HL-60 (cell line): ENCODE measurements at places on chromosomes 12 and 14.

- no peak for DNase-seq
Measured at GRCh38 chr12:31234955-31235867, 90.7 kb downstream of the SINHCAF start.

DNA sequence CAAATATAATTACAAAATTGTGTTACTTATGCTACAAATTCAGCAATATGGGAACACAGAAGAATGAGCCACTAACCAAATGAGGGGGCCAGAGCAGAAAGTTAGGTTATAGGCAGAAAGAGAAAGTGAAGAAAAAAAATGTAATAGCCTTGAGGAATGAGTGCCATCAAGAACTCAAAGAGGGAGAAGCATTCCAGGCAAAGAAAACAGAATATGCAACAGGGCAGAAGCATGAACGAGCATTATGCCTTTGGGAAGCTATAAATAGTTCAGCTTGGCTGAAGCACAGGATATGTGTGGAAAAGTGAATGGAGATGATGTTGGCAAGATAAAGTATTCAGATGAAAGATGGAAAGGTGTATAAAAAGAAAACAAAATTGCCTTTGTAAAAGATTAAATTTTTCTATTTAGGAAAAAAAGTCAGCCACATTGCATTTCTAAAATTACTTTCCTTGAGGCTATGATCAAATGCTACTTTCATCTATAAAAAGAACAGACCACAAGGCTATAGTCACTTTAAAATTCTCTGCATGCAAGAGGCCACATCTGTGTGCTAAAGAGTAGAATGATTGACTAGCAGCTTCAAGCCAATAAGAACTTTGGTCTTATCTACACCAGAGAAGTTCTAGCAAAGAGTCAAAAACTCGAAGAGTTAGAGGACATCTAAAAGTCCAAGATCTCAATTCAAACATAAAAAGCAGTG lies 193.6 kb upstream of the GARIN6 start:
- no peak for DNase-seq

DNA sequence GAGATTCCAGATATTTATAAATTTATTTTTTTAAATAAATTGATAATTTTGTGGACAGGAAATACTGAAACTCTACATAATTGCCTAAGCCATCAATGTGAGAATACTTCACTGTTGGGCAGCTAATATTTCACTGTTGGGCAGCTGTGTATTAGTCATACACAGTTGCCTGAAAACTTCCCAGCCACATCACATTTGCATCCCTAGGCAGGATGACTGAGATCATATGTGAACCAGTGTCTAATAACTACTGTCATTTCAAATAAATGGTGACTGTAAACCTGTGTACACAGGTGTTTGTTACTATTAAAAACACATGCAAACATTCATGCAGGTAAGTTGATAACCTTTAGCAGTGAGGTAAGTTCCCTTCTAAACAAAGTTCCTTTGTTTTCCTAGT lies 43.9 kb downstream of the TMTC3 start:
- DNase-seq, result no peak

DNA sequence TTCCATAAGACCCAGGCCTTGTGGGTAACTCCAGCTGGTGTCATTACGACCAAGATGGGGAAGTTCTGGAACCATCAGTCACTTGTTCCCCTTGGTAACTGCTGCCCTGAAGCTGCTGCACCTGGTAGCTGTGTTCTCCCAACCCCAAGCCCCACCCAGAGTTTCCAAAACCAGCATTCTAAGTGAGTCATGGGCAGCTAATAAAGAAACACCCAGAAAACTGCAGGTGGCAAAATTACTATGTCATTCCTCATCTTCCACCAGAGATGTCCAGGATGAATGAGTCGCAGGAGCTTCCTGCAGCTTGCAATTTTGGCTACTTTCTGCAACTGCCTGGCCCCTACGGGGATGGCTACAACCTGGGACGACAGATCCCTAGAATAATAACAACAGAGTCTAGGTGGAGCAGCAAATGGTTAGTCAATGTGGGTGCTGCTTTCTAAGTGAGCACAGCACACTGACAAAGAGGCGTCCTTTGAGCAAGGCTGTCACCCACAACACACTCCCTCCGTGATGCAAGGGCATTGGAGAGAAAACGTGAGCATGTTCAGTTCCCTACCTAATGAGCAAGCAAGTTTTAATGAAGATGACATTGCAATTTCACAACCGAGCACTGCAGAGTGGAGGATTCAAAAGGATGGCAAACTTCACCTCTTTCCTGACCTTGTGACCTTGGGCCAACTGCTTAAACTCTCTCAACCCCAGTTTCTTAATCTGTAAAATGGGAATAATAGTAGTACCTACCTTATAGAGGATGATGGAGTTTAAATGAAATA lies 301.4 kb upstream of the NOS1 start:
- peak; percentile 18 for DNase-seq

DNA sequence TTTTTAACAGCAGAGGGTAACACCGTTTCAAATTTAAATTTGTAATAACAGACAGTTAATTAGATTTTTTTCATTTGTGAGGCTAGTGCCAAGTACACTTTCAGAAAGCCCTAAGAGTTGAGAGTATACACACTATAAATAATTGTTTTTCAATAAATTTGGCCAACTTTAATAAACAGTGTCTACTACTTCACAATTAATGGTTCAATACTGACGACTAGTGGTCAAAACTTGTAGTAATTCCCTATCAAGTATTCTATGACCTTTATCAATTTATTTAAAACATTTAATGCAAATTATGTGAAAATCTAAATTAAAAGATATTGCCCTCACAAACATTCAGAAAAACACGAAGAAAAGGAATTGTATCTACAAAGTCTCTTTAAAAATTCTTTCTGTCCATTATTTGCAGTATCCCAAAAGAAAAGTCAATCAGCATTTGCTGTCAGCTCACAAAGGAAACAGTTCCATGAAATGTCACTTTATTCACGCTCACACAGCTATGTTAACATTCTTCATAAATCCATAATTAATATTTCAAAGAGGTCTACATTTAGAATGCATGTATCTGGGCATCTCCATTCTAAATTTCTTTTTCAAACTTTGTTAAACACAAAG lies 91.2 kb downstream of the CEP128 start:
- DNase-seq, result no peak

DNA sequence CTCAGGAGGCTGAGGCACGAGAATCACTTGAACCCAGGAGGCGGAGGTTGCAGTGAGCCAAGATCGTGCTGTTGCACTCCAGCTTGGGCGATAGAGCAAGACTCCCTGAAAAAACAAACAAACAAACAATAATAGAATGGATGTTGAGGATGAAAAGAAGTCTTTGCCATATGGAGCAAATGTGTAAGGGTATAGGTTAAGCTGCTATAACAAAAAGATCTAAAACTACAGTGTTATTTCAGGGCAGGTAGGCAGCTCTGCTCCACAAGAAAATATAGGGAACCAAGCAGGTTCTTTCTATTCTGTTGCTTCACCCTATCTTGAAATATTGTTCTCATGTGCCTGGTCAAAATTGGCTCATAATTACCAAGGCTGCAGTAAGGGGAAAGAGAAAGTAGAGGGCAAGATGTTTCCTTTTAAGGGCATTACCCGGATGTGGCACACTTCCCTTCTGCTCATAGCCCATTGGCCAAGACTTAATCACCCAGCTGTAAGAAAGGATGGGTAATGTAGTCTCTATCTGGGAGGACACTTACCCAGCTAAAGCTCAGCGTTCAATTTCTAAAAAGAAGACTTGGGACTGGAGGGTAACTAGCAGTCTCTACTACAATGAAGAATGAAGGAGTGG lies 23.5 kb downstream of the SDSL start:
- DNase-seq, result peak; percentile 76

GRCh38 chr12:92764831-92765230 lies 62.0 kb downstream of the PLEKHG7 start:
- DNase-seq, result no peak

DNA sequence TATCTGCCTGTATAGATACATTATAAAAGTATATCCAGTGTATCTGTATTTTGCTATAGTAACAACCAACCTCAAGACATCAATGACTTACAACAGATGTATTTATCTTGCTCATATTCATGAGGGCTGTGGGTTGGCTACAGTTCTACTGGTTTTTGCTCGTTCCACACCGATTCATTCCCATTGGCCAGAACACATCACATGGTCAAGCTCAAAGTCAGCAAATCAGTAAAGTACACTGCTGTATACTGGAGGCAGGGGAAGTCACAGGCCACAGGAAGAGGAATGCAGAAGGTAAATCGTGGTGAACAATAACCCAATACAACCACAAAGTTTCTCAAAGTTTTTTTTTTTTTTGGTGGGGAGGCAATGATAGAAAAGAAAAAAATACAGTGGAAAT lies 180.0 kb upstream of the CDKN3 start:
- no peak for DNase-seq

- no peak for DNase-seq
Measured at GRCh38 chr12:27437839-27438238, 8.7 kb upstream of the SMCO2 start.

DNA sequence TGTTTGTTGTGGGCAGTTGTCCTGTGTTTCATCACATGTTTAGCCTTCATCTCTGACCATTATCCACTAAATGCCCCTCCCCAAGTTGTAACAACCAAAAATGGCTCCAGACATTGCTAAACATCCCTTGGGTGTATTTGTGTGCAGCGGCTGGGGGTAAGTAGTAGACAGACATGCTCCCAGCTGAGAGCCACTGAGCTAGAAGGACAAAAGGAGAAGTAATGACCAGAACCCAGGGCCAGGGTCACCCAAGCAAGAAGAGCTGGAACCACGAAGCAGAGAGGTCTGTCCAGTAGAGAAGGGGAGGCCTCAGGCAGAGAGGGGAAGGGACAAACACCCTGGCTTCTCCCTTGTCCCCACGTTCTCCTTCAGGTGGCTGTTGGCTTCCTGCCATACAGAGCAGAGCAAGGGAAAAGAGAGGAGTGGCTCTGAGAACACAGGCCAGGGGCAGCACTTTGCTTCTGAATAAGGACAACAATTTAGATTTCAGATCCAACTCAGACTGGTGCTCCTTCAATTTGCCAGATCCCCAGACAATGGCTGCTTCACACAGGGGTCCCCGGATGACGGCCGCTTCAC lies 55.2 kb downstream of the NDUFA12 start:
- no peak for DNase-seq

- DNase-seq, result no peak
Measured at GRCh38 chr12:131274906-131275305, 321.2 kb downstream of the ADGRD1 start.

DNA sequence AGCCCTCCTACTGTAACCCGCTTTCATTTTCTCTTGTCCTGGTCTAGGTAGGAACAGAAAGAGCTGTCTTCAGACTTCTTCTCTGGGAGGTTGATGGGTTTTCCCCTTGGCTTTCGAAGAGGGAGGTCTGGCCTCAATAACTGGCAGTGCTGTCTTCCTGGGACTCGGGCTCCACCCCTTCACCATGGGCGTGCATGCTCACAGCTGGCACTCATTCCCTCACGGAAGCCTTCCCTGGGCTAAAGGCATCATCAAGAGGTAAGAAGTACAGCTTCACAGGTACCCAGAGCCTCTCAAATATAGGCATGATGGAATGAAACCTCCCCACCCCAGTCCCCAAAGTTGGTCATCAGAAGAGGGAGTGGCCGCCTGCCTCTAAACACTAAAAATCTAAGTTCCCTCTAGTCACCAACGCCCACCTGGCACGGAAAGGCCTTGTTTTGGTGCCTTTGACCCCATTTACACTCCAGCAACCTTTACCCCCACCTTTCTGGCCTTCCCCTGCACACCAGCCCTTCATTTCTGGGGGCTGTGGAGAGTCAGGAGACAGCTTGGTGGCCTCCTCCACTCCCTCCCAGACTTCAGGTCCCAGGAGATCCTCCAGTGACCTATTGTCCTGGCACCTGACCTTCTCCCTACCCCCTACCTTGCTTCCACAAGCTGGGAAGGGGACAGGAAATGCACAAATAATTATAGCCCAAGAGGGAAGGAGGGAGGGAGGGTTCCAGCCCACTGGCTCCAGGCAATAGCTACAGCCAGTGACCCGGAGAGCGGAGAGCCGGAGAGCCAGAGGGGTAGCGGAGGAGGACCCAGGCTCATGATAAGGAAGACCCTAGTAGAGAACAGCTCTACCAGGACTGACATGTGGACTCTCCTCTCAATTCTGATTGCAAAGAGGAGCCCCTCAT lies 2.8 kb downstream of the RAPGEF3 start:
- DNase-seq, result no peak

DNA sequence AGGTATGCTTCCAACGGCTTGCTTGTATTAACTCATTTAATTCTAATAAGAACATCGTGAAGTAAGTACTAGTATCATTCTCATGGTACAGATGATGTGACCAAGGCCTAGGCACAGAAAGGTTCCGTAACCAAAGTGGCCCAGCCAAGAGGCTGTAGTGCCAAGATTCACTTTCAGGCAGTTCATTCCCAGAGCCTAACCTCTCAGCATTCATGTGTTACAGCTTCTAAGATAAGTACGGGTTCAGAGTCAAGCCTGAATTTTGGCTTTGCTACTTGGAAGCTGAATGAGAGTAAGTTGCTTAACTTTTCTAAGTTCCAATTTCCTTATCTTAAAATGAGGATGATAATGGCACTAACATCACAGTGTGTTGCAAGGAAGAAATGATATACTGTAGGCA lies 379.9 kb downstream of the AEBP2 start:
- no peak for DNase-seq

GRCh38 chr12:27937768-27938167 lies 34.8 kb downstream of the PTHLH start:
- no peak for DNase-seq

DNA sequence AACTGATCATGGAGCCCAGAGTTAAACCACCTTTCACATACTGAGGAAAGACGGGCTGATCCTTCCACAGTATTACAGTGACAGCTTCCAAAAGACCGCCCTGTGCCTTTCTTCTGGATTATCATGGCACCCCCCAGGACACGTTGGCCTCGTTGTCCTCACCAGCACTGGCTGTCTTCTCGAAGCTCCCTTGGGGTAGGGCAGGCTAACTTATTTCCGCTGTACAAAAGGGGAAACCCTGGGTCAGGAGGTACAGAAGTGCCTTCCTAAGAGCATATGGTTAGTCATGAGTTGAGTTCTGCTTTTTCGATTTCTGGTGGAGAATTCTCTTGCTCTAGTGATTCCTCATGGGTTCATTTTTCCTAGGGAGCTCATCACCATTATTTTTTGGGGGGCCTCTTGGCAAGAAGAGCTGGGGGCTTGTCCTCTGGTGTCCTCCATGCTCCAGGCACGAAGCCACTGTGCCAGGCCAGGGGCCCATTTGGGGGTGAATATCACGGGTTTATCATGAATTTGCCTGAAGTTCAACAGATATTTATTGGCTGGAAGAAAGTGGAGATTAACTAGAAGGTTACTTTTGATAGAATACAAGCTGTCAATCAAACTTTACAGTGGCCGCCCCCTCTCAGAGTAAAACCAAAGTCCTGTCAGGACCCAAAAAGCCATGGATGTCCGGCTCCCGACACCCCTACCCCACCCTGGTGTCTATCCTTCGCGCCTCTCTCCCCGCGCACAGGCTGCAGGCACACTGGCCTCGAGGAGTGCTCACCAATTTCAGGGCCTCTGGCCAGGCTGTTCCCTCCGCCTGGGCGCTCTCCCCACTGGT lies 8.8 kb upstream of the TRAF3 start:
- DNase-seq, result peak; percentile 89

GRCh38 chr12:28456934-28457710 lies 266.9 kb downstream of the CCDC91 start:
- DNase-seq, result no peak

- peak; percentile 93 for DNase-seq
Measured at GRCh38 chr12:116661341-116661740, 76.5 kb downstream of the SPRING1 start.

GRCh38 chr12:13992585-13992984 lies 11.2 kb upstream of the GRIN2B start:
- DNase-seq, result no peak
